ENCODE measurements at places on chromosomes 6 and 20.

DNA sequence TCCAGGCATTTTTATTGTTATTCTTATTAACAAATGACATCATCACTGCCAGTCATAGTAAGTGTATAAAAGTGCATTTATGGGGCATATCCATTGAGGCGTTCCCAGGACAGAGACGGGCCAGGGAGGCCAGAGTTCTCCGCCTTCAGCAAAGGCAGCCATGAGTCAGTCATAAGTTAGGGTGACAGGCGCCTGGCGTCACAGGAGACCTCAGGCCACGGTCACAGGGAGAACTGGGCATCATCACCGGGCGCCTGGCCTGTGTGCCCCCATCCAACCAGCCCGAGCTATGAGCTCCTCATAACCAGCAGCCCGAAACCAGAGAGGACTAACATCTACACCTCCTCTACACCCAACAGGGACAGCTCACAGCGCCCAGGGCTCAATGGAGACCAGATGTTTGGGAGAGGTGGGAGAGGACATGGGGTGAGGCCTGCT lies 259.2 kb downstream of the DLL1 start:
- no peak for DNase-seq

DNA sequence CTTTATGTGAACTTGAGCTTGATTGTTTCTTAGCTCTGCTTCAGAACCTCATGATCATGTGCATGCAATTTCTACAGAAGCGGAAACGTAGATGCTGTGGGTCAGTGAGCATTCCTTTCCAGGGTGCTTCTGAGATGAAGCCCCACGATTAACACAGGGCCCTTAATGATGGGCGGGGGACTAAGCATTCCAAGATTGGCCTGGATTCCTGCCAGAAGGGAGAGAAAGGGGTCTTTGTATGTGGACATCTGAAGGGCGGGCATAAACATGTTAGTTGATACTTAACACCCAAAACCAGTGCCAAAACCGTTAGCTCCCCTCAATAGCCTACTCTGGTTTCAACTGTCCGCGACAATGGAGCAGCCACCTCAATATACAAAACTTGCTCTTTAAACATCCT lies 46.9 kb upstream of the POU3F2 start:
- DNase-seq, result no peak

DNA sequence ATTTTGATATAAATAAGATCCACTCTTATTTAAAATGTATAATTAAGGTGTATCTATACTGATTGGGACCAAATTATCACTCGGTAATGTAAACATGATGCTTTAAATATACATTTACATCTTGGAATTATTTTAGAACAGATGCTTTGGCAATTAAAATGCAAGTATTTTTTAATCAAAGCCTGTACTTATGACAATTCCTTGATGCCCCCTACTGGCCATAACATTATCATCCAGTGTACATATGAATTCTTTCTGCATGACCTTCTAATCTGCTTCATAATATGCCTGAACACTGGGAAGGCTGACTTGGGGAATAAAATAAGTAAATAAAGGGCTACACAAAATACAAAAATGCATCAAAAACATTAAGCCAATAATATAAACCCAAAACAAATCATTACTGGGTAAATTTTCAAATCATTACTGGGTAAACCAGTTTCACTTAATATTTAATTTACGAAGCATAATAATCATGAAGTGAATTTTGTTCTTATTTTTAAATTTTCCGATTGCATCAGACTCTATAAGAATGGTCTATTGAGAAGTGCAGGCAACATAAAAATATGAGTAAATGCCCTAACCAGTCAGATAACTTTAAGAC lies 65.1 kb downstream of the CGA start:
- DNase-seq, result no peak

- DNase-seq, result no peak
Observed at GRCh38 chr6:96844530-96844929, 7.3 kb upstream of the GPR63 start.

GRCh38 chr20:62511300-62511914 lies 35.6 kb upstream of the GATA5 start:
- DNase-seq, result no peak

DNA sequence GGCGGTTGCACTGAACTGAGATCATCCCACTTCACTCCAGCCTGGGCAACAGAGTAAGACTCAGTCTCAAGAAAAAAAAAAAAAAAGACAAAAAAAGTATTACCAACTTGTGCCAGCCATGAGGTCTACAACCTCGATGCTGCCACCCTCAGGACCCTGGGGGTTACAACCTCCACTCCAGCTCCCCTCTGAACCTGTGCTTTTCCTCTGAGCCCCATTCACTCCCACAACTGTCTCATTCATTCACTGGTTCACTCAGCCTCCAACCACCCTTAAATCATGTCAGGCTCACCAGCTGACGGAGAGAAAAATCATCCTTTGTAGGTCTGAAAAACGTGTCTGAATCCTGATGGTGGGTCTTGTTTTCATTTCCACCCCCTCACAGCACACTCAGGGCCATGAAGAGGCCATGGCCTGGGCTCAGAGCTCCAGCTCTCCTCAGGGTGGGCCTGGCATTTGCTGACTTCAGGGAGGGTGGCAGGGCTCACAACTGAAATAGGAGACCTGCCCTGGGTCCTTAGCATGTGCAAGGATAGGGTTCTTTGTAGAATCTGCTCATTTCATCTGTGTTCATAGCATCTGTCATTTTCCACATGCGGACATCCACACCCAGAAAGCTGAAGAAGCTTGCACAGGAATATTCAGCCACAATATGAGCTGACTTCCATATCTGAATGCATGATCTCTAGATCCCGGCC lies 1.9 kb upstream of the ULBP1 start:
- no peak for DNase-seq

- no peak for DNase-seq
Observed at GRCh38 chr6:897528-898207, 204.7 kb upstream of the EXOC2 start.

Data from stimulated activated CD8-positive, alpha-beta memory T cell treated with anti-CD3 and anti-CD28 coated beads, Interleukin-15, amount 100 ng/mL, for 24 hours (primary cell).